Effector CD8-positive, alpha-beta T cell (primary cell): ENCODE measurements at places on chromosomes 2 and 18.

GRCh38 chr2:17892770-17893534 is 14.5 kb downstream of the KCNS3 start:
- DNase-seq = no peak

- DNase-seq = no peak
Measured at GRCh38 chr2:37692711-37693110, 21.3 kb upstream of the CDC42EP3 start.

DNA sequence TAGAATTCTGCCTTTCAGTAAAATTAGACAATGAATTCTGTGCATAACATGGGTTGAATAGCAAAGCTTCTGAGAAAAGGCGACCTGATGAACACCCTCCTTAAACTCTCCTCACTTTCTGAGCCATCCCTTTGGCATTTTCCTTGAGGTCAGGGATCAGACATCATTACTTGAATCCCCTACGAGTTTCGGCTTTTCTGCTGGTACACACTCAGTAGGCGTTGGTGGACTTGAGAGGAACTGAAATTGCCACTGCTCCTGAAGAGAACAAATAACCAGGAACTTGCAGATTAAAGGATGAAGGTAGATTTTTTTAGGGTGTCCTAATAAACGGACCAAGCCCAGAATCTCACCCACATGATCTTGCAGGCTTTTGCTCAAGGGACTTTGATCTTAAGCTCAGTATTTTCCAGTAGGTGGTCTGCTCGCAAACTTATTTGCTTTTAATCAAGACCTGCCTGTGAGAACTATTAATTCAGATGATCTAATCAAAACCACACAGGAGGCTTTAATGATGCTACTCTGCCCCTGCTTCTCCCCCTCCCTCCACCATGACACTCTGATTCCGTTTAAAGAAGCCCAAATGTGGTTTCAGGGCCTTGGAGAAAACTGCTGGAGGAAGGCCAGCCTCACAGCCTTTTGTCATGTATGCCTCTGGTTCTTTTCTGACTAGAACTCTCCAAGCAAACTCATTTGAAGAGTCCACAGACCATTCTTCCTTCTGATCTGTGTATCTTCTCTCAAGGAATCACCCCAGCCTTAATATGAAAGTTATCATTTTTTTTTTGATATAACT is 124.9 kb downstream of the PRKCE start:
- no peak for DNase-seq

- DNase-seq = no peak
Measured at GRCh38 chr2:14385043-14385442, 247.5 kb upstream of the LRATD1 start.

GRCh38 chr2:120869036-120869729 is 133.5 kb downstream of the GLI2 start:
- no peak for DNase-seq

- DNase-seq = no peak
Measured at GRCh38 chr2:100703213-100703612, 116.7 kb upstream of the NPAS2 start.

DNA sequence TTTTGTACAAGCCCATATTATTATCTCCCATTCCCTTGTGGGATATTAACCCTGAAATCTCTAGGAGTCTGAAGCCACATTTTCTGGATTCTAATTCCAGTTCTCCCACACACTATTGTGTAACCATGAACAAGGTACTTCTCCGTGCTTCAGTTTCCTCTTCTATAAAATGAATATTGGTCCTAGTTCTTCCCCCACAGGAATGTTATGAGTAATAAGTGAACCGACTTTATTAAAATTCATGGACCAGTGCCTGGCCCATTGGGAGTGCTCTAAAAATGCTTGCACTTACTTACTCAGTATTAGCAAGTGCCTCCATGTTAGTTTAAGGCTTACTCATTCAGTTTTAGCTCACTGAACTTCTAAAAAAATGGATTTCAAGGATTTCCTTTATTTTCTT is 1.4 kb upstream of the ACMSD start:
- no peak for DNase-seq

GRCh38 chr2:54456612-54457322 is 640 bp downstream of the SPTBN1 start:
- DNase-seq = no peak

DNA sequence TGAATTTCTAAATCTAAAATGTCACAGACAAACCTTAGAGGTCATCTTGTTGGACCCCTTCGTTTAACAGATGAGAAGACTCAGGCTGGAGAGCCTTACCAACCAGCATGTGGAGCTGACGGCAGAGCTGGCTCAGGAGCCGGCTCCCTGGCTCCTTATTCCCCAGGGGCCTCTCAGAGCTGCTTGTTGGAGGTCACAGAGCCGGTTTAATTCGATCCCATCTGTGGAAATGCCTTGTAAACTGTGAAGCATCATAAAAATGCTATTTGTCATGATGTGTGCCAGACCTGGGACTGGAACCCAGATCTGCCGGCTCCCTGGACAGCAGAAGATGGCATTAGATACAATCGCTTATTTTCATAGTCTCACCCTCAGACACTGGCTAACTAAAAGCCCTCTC is 8.2 kb upstream of the CIB4 start:
- DNase-seq = no peak

DNA sequence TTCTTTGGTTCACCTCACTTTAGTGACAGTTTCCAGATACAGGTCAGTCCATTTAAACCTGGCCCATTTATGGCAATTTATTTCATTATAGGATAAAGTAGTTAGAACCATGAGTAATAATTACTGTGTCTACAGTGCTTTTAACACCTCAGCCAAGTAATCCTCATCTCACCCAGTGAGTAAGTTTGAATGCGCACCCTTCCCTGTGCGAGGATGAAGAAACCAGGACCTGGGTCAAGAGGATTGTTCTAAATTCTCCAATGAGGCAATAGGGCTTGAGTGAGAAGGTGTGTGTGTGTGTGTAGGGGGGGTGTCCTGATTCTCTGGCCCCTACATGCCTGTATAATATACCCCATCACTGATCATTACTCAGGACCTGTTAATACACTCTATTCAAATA is 854 bp upstream of the MYO1B start:
- DNase-seq = no peak

DNA sequence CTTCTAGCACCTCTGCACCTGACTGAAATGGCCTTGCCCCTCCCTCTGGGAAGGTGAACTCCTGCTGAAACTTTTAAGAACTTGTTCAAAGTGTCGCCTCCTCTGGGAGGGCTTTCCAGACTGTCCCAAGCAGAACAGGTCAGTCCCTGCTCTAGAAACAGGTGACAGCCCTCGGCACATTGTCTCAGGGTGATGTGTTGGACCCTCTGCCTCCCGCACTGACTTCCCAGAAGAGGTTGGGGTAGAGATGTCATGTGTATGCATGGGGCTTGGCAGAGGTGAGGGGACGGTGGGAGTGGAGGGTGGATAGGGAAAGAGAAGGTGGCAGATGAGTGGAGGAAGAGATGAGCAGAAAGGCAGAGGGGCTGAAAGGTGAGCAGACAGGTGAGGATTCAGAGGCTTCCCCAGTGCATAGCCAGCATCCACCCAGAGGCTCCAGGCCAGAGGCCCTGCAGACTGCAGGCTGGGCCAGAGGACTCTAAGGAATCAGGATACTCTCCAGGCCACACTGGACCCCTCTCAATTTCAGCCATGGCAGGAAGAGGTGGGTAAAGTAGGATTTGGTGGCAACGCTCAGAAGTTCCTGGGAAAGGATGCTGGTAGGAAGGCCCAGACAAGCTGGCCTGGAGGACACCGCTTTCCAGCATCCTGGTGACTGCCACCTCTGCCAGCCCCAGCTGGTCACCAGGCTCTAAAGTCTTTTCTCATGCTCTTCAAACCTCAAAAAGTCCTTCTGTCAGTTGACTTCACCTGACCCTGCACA is 24.8 kb upstream of the TNS1 start:
- no peak for DNase-seq

GRCh38 chr2:19228715-19229114 is 129.7 kb downstream of the OSR1 start:
- no peak for DNase-seq

DNA sequence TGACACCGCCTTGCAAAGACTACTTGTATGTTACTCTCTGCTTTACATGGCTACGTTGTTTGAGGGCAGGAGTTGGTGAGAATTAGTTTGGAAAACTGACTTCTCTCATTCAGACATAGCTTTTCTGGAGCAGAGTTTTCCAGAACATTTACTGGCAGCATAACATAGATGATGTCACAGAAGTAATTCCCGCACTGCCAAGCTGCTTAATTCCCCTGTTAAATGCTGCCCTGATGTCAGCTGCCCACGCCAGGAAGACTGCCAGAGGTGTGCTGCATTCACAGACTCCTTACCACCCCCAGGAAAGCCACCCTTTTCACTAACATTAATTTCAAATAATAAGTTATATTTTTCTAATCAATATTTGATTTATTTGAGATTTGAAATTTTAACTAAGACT is 24.7 kb upstream of the PTPN2 start:
- DNase-seq = no peak

- no peak for DNase-seq
Measured at GRCh38 chr2:159262904-159263303, 23.6 kb downstream of the WDSUB1 start.

GRCh38 chr2:203740871-203741281 is 34.4 kb downstream of the CD28 start:
- DNase-seq = no peak

- DNase-seq = no peak
Measured at GRCh38 chr2:231527091-231527395, 3.2 kb downstream of the NMUR1 start.

GRCh38 chr2:130756874-130757668 is 1.7 kb downstream of the AMER3 start:
- no peak for DNase-seq

GRCh38 chr2:134258684-134259388 is 5.0 kb downstream of the MGAT5 start:
- DNase-seq = no peak

- peak; percentile 5 for DNase-seq
Measured at GRCh38 chr18:61901323-61901986, 8.6 kb upstream of the RNF152 start.

GRCh38 chr2:206832873-206833272 is 67.5 kb downstream of the FASTKD2 start:
- no peak for DNase-seq

DNA sequence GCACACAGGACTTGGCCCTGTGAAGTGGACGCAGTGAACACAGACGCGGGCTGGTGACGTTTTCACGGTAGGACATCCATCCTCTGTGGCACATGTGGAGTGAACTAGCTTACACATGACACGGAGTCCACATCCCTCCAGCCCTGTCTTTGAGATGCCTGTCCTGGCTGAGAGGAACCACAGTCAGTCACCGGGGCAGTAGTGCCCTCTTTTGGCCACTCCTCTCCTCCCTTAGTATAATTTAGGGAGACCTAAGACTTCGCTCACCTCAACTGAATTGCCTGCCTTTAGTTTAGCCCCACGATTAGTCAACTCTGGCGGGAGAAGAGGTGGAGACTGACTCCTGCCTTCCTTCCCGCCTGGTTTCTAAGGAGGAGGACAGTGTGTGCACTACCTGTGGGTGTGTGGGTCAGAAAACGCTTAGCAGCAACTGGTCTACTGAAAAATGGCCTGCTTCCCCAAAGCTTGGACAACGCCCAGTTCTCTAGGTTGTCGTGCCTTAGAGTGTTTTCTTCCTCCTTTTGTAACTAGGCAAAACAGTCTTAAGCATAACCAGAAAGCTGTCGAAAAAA is 70.6 kb downstream of the MBP start:
- no peak for DNase-seq

GRCh38 chr2:98576666-98577312 is 31.5 kb downstream of the COA5 start:
- DNase-seq = no peak

DNA sequence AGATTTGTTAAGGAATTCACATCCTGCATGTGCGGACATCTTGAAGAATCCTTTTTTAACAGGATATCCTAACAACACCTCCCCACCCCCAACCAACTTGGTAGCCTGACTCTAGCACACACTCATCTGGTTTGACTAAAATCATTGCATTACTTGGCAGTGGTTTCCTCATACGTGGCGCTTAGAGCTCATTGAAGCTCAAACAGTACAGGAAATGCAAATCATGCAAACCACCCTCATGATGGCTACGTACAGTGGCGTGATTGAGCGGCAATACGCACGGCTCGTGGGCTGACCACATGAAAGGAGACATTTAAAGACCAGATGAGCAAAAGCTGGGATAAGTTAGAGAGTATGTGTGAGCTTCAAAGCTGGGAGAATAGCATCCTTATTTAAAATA is 336.2 kb downstream of the ZEB2 start:
- DNase-seq = peak; percentile 30

- no peak for DNase-seq
Measured at GRCh38 chr2:164568317-164568716, 53.0 kb downstream of the GRB14 start.

- DNase-seq = no peak
Measured at GRCh38 chr18:63440881-63441280, 18.6 kb upstream of the VPS4B start.

- no peak for DNase-seq
Measured at GRCh38 chr2:136243638-136244535, 125.9 kb upstream of the CXCR4 start.

DNA sequence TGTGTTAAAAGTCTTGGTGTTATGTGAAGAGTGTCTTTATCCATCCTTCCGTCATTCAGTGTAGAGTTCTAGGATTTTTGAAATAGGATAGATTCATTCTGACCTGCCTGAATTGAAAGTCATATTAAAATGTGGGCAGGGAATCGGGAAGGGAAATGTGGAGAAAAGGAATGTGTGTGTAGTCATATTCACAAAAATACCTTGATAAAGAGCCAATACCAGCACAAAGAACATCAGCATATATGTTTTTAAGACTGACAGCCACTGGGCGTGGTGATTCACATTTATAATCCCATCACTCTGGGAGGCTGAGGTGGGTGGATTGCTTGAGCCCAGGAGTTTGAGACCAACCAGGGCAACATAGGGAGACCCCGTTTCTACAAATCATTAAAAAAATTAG is 188.1 kb downstream of the CAMKMT start:
- no peak for DNase-seq

DNA sequence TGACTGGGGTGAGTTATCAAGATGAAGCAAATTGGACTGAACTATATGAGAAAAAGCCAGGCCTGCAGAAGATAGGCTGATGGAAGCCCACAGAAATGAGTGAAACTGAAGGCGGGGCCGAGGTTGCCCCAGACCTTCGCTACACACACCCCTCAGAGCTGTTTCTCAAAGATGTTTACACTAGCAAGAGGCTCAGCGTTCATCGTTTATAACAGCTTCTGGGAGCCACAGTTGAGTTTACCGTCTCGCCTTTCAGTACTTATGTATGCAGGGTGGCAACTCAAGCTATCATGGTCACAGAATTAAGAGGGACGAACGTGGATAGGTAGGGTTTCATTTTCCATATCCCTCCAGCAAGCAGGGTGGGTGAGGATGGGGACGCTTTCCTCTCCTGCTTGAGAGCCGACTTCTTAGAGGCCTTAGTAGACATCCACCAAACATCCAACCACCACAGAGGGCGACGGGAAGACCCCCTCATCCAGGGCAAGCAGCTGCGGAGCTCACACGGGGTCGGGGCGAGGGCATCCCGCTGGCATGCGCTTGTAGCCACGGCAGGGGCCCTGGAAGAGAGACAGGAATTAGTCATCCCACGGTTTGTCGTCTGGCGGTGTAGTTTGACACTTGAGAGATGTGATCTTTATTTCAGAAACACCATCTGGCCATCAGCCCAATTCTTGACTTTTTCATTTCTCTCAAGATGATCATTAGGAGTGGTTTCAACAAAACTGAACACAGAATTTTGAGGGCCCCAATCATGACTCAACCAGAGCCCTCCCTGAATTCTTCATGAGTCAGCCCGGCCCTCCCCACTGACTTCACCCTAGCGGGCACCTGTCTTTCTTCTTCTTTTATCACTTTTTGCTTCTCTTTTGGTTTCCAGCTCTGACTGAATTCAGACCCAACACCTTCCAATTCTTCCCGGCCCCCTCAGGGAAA is 109.1 kb upstream of the CTDP1 start:
- no peak for DNase-seq
